ENCODE measurements at places on chromosomes 5 and 9.

DNA sequence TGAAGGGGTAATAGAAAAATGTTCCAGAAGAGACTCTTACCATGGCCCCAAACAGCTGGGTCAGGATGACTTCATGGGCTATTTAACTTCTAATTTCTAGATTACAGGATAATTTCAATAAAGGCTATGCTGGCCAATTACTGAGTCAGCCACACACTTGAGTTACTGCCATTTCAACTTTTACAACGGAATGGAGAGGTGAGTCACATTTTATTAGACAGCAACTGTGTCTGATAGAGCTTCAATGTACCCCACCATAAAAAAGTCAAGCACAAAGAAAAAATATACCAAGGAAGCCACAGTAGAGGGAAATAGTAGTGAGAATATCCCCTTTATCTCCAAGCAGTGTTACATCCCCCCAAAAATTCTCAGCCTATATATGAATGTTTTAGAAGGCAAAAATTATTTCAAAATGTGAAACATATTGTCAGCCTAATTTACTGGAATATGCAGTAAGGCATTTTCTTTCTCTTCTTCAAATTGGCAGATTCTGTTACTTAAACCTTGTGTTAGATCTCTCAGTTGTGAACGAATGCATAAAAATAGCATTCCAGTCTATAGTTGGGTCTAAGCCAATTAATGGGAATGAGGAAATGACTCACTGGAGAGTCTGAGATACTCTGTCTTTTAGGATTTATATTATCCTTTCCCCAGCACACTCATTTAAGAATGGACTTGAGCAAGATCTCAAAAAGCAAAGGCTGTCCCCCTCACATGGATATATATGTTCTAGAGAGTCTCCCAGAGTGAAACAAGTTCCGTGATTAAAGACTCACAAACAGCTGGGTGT lies 47.1 kb upstream of the RAI14 start:
- no peak for DNase-seq

GRCh38 chr5:138945421-138946240 lies 70.5 kb upstream of the LRRTM2 start:
- DNase-seq = no peak

DNA sequence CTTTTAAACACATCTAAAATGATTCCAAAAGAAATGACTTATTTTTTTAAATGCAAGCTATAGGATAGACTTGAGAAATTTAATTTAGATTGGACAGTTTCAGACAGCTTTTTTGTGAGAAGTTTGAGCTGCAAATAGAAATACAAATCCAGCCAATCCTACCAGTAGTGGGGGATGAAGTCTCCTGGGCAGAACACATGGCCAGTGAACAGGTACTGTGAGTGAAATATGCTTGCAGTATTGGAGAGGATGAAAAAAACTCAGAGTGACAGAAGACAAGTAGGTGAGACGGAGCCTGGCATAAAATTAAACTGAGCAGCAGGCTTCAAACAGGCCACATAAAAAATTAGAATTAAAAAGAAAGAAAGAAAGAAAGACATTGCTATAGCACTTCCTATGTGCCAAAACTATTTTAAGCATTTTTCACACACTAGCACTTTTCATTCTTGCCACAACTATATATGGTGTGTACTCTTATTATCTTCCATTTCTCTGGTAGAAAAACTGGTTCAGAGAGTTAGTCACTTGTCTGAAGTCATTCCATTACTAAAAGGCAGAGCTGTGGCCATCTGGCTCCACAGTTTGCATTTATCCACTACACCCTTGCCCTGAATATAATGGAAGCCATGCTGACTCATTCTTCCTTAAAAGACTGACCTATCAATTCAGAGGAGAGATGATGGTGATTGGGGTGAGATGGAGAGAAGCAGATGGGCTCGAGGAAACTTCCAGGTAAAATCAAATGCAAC lies 310.2 kb upstream of the CTNND2 start:
- DNase-seq = peak; percentile 59

DNA sequence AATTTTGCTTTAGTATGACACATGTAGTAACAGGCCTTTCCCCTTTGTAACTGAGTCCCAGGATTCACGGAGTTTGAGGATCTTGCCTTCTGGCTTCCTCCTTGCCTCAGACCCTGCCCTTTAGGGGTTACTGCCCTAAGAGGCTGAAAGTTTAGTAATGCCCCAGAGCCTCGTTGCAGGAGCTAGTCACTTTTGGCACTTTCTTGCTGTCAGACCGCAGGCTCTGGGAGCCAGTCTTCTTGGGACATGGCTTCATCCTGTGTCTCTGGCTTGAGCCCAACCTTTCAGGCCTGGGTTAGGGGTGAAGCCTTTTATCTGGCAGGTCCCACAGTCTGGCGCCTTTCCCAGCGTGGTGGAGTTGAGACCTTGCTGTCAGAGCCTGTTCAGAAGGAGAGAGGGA lies 185.6 kb upstream of the DMRT1 start:
- DNase-seq = no peak

All from dorsolateral prefrontal cortex (tissue), 122 donors.